ENCODE measurements at places on chromosomes 11 and 22.

DNA sequence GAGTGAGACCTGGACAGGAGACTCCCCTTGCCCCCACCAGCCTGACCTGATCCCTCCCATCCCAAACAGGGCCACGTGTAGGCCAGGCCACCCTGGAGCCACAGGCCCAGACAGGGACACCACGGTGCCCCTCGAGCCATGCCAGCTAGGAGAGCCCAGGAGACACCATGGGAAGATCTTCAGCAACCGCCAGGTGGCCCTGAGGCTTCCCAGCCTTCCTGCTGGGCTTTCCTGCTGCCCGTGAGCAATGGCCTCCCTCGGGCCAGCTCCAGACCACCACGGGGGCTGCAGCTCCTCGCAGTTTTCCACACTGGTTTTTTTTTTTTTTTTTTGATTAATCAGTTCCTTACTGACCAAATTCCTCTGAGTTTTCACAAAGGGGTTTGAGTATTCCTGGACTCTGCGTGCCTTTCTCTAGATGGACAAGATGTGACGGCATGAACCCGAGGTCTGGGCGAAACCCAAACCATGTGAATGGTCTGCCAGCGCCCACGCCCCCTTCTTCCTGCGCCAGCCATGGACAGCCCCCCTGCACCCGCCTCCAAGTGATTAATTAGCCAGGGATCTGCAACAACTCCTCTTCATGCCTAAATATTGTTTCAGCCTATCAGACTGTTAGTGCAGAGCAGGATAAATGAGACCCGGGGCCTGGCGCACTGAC, 40.9 kb downstream of the TBX1 start:
- no peak for DNase-seq

GRCh38 chr11:75066061-75066460, 30.6 kb downstream of the OR2AT4 start:
- DNase-seq: peak; percentile 56

GRCh38 chr22:21665047-21665851, 563 bp upstream of the PPIL2 start:
- DNase-seq: no peak

GRCh38 chr11:3933165-3933628, 77.7 kb downstream of the STIM1 start:
- DNase-seq: no peak

DNA sequence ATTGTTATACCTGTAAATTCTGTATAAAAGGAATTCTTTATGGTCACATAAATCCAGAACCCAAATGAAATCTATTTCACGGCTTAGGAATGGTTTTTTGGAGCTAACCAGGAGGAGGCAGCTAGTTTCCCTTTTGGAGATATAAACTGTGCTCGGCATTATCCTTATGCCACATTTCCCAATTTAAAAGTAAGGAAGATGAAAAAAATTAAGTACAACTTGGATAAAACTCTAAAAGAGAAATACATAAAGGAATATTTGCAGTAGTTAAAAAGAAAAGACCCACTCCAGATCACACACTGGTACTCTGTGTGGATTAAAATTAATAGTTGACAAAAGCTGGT, 17.7 kb downstream of the DLAT start:
- no peak for DNase-seq

- no peak for DNase-seq
Observed at GRCh38 chr11:124075841-124076651, 34.9 kb upstream of the OR10G7 start.

DNA sequence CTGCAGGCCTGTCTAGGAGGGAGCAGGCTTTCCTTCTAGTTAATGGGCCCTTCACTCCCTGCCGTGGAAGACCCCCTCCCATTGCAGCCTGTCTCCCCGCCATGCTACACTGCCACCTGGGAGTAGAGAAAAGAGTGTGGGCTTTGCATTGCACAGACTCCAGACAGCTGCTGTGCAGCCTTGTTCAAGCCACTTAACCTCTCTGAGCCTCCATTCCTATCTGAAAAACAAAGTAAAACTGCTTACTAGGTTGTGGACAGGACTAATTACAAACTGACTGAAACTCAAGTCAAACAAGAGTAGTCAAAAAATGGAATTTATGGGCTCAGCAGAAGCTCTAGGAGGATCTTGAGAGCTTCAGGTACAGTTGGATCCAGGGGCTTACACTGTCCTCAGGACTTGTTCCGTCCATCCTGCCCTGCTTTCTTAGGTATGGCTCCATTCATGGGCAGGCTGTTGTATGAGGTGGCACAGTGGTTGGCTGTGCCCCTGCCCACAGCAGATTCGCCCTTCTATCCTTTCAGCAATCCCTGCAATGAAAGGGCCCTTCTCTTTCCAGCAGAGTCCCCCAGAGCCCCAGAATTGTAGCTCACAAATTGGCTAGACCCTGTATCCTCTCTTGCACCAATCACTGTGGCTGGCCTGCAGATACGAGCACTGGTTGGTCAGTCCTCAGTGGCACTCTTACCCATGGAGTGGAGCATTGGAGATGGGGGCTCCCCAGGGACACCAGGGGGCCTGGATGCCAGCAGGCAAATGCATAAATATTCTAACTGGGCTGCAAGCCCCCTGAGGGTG, 19.6 kb downstream of the PRDM11 start:
- no peak for DNase-seq
